Activated naive CD8-positive, alpha-beta T cell treated with anti-CD3 and anti-CD28 coated beads, Interleukin-2, amount 10 ng/mL, durations not matched to agents 7 days and 5 days (primary cell): ENCODE measurements at places on chromosomes 7 and 10.

GRCh38 chr7:148570510-148570909 lies 20.1 kb upstream of the C7orf33 start:
- no peak for DNase-seq

GRCh38 chr7:42770114-42770513 lies 141.8 kb downstream of the C7orf25 start:
- no peak for DNase-seq

GRCh38 chr10:11705722-11706121 lies 36.5 kb upstream of the ECHDC3 start:
- DNase-seq: no peak

- no peak for DNase-seq
These were observed 145.6 kb downstream of the ADAM12 start for GRCh38 chr10:126242397-126243260.

DNA sequence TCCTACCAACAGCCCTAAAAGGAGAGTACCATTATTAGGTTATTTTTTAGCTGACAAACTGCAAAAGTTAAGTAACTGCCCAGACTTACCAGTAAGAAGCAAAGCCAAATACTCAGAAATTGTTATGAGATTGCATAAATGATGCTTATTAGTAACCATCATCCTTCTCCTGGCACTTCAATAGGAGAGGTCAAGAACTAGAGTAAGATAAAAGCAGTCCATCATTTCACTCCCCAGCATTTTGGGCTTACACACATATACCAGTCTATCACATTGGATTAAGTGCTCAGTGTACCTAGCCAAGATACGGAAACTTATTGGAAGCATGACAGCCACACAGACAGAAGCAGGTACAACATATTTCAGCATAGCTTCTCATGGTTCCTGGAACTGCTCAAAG lies 142.8 kb upstream of the EGR2 start:
- DNase-seq: no peak

DNA sequence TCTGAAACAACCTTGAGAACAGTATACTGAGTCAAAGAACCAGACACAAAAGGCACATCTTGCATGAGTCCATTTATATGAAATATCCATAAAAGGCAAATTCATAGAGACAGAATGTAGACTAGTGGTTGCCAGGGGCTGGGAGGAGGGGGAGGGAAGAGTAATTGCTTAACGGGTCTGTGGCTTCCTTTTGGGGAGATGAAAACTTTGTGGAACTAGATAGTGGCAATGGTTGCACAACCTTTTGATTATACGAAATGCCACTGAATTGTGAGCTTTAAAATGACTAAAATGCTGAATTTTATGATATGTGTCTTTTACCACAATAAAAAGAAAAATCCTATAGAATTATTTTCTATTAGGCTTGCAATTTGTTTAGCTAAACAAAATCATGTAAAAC lies 16.8 kb downstream of the ADRB1 start:
- DNase-seq: no peak

DNA sequence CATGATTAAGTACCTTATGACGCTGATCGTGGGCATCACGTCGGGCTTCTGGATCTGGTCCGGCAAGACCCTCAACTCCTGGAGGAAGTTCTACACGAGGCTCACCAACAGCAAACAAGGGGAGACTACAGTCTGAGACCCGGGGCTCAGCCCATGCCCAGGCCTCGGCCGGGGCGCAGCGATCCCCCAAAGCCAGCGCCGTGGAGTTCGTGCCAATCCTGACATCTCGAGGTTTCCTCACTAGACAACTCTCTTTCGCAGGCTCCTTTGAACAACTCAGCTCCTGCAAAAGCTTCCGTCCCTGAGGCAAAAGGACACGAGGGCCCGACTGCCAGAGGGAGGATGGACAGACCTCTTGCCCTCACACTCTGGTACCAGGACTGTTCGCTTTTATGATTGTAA lies 2.5 kb downstream of the FZD1 start:
- DNase-seq: no peak

GRCh38 chr10:52771534-52772445 lies 794 bp downstream of the MBL2 start:
- DNase-seq: no peak

- DNase-seq: peak; percentile 51
These were observed 51.8 kb upstream of the FAM133B start for GRCh38 chr7:92641921-92642511.

GRCh38 chr7:50848203-50848602 lies 65.5 kb upstream of the GRB10 start:
- no peak for DNase-seq

- DNase-seq: no peak
These were observed 273.1 kb downstream of the GLRX3 start for GRCh38 chr10:130409331-130409730.

DNA sequence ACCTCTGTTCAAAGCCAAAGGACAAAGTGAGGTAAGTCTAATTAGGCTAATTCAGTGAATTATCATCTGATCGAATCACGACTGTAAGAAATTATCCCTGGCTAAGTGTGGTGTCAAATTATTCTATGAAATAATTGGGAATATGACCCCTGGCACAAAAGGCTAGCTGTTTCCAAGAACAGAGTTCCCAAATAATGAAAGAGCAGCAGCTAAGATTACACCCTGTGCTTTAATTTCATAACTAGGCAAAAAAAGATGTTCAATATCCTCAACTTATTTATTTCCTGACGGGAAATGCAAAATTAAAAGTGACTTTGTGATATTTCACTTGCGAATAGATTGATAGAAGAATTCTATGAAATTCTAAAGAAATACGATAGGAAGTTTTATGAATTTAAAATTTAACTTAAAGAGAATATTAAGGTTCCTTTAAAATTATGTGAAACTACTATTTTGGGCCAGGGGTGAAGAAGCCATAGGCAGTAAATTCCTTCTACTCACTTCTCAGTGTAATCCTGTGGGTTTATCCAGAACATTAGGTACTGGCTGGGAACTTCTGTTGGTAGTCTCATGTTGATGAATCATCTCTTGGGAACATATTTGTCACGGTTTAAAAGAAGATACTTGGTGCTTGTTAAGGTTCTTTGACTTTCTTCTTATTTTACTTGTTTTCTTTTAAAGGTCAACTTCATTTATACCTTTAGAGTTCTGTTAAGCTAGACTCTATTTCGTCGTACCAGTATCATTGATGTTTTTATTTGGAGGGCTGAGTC lies 148.5 kb downstream of the POLR1F start:
- DNase-seq: no peak

- no peak for DNase-seq
These were observed 54.1 kb downstream of the NRAP start for GRCh38 chr10:113609704-113610108.

- peak; percentile 34 for DNase-seq
These were observed 151.0 kb downstream of the CHN2 start for GRCh38 chr7:29345590-29345989.

DNA sequence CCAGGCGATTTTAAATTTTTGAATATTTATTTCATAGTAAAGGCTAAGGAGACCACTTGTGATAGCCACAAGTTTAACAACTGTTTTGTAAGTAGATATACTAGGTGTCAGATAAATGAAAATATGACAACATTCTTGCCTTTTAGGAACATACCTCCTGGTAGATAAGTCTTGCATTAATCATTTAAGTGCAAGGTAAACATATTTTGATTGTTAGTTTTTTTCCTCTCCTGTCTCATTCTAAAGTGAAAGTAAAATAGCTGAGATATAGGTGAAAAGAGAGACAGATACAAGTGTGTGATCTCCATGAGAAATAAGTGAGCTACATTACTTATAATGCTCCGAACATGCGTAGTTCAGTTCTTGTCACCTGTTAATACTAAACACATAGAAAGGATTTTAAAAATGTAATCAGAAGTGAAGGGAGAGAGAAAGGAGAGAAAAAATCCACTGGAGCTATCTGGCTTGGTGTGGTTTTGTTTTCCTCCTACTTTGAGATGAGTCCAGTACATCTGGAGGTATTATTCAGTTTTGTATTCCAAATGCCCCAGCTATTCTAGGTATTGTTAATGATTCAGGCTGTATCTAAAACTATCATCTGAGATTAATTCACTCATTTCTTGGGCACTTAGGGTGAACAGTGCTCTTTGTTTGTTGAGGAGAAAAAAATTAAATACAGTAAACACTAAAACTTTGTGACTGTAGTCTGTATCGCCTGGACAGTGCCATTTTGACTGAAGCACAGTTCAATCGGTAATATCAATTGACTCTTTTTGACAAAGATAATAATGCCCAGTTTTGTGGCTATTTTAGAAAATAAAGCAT lies 21.2 kb downstream of the GLCCI1 start:
- DNase-seq: no peak

DNA sequence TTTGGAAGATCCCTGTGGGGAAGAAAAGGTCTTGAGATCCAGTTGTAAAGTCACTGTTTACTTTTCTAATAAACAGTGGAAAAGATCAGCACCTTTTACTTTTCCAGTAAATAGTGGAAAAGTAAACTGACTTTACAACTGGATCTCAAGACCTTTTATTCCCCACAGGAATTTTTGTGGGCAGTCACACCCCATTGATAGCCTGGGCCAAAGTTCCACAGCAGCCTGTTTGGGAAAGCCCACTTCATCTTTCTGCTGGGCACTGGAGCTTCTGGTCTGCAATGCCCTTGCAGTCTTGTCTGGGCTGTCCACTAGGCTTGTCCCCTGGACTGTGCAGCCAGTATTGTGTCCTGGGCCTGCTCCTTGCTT lies 50.2 kb downstream of the ADCY1 start:
- DNase-seq: no peak

GRCh38 chr7:45160417-45160881 lies 2.9 kb downstream of the RAMP3 start:
- DNase-seq: no peak

DNA sequence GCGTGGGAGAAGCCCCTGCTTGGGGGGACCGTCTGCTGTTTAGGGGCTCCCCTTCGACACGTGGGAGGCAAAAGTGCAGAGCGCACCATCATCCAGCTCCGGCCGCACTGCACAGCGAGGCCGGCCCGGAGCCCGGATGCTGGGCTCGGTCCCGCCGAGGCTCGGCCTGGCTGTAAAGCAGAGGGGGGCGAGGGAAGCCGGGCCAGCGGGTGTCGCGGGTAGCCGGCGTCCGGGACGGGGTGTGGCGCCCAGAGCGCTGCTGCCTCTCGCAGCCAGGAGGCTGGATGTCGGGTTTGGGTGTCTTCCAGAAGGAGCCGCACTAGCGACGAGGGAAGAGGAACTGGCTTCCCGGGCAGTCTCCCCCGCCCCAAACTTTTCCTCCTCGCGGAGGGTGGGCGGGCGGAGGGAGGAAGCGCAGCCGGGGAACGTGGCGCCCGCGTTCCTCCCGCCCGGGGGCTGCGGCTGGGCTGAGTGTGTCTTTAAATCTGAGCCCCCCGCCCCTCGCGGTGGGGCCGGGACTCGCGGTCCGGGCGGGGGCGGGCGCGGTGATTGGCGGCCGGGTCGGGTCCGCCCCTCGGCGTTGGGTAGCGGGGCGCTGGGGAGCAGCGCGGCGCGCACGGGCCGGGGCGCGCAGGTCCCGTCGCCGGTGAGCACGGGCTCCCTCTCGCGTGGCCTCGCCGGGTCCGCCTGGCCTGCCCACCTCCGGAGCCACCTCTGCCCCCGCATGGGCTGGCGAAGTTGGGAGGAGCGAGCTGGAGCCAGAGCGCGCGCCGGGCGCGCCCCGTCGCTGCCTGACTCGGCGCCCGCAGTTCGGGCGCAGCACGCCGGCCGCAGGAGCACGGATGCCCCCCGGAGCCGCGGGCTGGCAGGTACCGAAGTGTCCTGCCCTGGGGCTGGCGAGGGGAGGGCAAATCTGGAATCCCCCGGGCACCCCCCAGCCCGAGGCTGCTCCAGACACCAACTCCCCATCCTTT lies at the start of gene PALD1:
Gene PALD1, plus strand, starts transcription at position 577 of the 974 bp plus-strand sequence. CDS start 47,185 bp downstream, outside the sequence.
- DNase-seq: peak; percentile 65

DNA sequence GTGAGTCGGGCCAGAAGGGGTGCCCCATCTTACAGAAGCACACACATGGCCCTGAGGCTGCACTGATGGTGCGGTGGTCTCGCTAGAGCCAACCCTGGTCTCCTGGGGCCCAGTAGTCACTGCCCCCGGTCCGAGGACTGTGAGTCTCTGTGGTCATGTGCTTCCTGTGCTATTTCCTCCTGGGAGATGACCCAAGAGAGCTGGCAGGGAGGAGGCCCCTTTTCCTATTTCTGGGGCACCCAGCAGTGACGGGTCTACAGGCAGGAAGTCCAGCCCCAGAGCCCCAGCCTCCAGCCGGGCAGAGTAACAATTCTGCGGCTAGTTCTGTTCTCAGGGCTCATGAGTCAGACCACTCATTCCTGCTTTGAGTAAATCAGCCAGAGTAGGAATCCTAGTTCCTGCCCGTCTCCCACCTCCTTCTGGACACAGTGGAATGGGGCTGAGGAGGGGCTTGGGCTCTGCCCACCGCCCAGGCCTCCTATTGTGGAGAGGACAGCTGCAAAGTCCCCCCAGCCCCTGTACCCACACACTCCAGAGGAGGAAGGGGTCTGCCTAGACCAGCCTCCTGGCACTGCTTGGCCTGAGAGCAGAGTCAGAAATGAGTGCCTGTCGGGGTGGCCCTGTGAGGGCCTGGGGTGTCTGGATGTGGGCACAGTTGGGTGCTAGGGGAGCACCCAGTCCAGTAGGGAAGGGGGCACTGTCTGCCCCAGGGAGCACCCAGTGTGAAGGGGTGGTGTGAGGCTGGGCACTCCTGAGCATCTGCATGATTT lies 80.5 kb upstream of the PPIF start:
- no peak for DNase-seq

DNA sequence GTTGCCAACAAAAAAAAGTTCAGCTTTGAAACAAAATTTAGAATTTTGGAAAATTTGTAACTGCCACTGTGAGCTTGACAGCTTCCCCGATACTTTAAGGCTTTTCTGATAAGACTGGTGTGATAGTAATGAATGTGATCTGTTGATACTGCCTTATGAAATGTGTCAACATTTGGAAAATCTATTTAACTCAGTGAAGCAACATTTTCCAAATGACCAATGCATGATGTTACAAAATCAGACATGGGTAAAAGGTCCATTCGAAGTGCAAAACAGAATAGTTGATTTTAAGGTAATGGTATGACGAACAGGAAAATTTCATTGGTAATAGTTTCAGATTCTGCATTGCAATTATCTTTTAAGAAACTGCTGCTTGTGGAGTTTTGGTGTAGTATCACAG lies 175.4 kb downstream of the SEM1 start:
- DNase-seq: no peak

DNA sequence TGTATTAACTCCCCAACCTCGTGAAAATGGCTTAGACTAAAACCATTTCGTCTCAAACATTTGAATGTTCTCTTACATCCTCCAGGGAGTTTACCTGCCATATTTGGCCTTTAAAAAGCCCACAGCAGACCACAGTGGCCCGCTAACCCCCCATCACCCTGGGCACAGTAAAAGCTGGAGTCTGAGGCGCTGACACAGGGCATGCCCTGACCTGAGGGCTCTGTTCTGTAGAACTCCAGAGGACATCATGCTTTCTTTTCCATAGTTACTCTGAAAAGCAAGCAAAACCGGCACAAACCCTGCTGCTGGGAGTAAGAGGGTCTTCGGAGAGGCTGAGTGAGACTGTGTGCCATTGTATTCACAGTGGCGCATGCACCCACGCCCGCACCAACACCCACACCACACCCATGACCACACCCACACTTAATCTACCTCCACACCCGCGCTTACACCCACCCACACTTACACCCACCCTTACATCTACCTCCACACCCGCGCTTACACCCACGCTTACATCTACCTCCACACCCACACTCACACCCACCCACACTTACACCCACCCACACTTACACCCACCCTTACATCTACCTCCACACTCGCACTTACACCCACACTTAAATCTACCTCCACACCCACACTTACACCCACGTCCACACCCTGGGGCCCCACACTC lies 32.1 kb downstream of the LRRC27 start:
- DNase-seq: no peak
